ENCODE measurements at places on chromosomes 1 and 21.

GRCh38 chr1:41558761-41559171 lies 74.3 kb upstream of the EDN2 start:
- no peak for DNase-seq

DNA sequence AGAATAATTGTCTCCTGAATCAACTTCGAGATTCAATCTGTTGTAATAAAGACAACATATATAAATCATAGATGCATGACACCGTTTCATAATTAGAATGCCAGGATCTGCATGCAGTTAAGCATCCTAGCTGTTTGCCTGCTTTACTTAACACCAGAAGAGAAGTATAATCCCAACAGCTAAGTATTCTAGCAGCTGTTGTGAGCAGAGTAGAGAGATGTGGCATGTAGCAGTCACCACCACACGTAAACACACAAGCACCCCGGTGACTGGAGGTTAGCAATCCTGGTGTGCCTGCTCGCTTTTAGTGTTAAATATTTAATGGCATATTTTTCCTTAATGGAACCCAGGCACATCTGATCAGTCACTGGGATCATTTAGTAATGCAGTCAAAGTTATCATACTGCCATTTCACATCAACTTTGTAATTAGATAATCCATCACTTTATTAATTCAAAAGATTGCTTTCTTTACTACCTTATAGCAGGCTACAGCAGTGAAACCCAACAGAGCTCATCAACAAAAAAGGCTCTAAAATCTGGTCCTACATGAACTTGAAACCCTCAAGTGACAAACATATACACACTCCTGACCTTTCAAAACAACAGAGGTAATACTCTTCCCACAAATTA lies 187.9 kb downstream of the SMYD3 start:
- DNase-seq: no peak

DNA sequence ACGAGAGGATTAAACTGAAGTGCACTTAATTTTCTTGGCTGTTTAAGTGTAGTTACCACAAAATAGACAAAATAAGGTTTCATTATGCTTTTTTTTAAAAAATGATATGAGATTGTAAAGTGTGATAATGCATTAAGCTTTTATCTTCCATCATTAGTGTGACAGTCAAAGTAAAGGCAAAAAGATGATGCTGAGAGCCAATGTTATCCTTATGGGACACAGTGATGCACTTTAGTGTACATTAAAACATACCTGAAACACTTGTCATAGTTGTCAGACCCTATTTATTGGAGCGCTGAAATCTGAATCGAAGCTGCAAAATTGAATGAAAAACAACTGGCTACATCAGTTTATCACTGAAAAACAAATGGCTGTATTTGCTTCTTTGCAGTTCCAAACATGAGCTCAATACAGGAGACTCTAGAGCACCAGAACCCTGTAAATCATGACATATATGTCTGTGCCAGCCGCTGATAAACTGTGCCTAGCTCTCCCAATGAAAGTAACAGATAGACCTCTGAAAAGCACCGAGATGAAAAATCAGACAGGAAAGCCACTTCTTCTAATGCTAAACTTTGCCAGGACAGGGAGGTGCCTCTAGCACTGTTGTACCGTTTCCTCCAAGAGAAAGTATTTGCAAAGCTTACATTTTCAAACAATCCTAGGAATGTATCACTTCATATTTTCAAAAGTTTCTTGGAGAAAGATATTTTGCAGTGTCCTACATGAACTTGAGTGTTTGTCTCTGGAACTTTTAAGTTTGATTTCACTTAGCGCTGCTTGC lies 120.7 kb upstream of the TMPRSS15 start:
- no peak for DNase-seq

- no peak for DNase-seq
Measured at GRCh38 chr1:151711044-151711800, 5.4 kb downstream of the CELF3 start.

DNA sequence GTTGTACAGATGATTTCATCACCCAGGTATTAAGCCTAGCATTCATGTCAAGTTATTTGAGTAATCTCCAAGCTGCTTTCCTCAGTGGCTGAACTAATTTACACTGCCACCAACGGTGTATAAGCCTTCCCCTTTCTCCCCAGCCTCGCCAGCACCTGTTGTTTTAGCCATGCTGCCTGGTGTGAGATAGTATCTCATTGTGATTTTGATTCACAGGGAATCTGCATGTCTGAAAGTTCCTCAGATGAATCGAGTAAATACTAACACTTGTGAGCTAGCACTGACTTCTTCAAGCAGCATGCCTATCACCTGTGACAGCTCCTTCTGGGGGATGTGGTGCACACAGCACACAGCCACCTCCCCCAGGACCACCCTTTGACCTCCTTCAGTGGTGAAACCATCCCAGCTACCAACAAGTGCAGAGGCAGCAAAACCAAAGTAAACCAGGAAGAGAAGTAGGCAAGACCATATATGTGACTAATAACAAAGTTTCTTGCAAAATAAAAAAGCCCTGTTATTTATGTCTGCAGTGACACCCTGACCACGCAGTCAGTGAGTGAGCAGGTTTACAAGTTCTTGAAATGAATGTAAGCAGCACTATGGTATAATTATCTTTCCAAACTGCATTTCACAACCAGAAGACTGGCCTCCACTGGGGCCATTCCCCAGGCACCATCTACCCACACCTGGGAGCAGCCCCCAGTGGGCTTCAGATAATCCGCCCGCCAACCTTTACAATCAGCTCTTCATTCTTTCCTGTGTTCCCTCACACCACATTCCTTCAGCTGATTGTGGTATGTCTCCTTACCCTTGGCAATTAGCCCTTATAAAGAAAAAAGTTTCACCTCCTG lies 173.8 kb downstream of the ETS2 start:
- no peak for DNase-seq

DNA sequence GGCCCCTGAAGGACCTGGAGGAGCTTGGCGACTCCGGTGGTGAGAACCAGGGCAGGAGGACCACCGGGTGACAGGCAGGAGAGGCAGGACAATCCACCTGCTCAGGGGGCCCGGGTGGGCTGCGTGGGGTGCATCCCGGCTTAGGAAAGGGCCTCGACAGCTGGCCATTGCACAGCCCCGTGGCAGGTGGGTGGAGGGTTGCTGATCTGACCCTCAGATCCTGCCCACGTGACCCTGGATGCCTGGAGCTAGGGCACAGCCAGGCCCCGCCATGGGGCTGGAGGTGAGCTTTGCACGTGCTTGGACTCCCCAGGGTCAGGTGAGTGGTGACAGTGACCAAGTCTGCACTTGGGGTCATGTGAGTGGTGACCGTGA lies 35.5 kb upstream of the SLC19A1 start:
- DNase-seq: no peak

- no peak for DNase-seq
Measured at GRCh38 chr1:27527890-27528817, 38.2 kb upstream of the WASF2 start.

GRCh38 chr1:222905151-222905550 lies 90.3 kb downstream of the DISP1 start:
- DNase-seq: no peak

DNA sequence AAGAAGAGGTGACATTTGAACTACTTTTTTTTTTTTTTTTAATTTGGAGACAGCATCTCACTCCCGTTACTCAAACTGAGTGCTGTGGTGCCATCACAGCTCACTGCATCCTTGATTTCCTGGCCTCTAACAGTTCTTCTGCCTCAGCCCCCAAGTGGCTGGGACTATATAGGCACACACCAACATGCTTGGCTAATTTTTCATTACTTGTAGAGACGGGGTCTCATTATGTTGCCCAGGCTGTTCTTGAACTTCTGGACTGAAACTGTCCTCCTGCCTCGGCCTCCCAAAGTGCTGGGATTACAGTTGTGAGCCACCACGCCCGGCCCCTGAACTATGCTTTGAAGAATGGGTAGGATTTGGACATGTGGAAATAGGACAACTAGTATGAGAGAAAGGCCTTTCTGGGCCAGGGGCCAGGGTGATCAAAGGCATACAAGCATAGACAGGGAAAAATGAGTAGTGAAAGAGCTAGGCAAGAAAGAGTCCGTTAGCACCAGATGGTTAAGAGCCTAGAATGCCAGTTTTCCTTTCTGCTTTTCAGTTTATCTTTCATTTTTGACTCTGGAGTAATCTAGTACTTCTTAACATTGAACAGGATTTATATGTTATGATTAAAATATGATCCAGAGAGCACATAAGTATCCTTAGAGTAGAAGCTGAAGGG lies 6.3 kb downstream of the RABGAP1L start:
- no peak for DNase-seq

DNA sequence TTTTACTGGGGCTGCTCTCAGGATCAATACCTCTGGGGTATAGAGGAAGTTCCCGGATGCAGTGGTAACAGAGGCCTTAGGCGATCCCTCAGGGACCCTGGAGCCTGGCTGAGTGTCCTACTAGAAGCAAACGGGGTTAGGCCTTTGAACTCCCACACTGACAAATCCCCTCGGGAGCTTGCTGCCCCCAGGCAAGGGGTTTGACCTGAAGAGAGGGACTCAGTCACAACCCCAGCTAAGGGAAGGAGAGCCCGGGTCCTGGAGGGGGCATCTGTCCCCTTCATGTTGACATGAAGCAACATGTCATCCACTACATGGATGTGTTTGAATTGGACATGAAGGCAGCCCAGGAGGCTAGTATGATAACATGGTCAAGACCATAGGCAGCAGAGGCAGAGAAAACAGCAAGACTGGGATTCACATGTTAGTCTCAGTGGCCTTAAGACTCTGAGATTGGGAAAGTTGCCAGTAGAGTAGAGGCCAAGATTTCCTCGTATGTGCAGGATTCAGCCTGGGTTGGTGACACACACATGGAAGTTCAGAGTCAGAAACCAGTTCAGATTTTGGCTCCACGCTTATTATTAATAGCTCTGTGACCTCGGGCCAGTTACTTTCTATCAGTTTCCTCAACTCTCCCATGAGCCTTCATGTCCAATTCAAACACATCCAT lies 101.5 kb downstream of the KCNN3 start:
- no peak for DNase-seq

GRCh38 chr1:180951836-180952656 lies 39.3 kb downstream of the KIAA1614 start:
- no peak for DNase-seq

GRCh38 chr1:24897263-24898151 lies 32.6 kb downstream of the RUNX3 start:
- peak; percentile 93 for DNase-seq

DNA sequence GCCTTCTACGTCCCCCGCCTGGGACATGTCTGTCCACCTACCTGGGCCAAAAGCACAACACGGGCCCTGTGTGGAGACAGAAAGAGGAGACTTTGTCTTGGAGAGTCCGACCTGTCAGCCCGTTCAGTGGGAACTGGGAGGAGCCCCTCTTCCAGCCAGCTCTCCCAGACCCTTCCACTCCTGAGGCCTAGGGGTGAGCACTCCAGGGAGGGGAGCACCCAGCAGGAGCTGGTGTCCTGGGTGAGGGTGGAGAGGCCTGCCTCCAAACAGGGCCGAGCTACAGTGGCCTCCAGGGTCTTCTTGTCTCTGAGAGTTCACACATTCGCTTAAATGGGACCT lies 546 bp downstream of the SPOCD1 start:
- no peak for DNase-seq

DNA sequence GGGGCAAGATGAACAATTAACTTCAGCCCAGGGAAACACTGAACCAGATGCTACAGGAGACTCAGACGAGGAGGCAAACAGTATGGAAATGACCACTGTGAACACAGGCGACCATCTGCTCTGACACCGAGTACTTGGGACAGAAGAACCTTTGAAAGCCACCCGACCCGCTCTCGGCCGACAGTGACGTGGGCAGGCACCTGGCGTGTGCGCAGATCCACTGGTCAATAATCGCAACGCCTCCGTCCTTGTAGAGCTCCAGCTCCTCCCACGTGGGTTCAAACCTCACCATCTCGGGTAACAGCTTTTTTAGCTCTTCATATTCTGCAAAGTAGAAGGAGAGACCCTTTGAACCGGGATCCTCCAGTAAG lies 20.3 kb downstream of the POFUT2 start:
- DNase-seq: no peak
